ENCODE measurements at places on chromosomes 4 and X.

GRCh38 chr4:86955888-86956451 is 21.2 kb downstream of the AFF1 start:
- no peak for DNase-seq

- DNase-seq: no peak
These were observed 14.1 kb downstream of the S100G start for GRCh38 chrX:16664074-16664473.

DNA sequence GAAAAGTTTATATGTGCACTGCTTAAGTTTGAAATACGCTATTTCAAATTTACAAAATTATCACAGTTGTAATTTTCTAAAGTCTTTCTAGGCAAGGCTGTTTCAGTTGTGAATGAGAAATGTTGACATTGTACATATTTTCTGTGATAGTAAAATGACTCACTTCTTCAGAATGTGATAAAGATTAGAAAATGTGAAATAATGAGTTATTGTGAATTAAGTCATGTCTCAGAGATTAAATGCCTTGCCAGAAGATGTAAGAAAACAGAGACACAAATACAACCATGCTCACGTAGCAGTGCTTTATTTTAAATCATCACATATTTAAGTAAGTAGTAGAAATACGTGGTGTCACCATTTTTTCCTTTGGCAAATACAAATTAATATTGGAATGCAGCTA is 768 bp downstream of the CLCN4 start:
- no peak for DNase-seq

DNA sequence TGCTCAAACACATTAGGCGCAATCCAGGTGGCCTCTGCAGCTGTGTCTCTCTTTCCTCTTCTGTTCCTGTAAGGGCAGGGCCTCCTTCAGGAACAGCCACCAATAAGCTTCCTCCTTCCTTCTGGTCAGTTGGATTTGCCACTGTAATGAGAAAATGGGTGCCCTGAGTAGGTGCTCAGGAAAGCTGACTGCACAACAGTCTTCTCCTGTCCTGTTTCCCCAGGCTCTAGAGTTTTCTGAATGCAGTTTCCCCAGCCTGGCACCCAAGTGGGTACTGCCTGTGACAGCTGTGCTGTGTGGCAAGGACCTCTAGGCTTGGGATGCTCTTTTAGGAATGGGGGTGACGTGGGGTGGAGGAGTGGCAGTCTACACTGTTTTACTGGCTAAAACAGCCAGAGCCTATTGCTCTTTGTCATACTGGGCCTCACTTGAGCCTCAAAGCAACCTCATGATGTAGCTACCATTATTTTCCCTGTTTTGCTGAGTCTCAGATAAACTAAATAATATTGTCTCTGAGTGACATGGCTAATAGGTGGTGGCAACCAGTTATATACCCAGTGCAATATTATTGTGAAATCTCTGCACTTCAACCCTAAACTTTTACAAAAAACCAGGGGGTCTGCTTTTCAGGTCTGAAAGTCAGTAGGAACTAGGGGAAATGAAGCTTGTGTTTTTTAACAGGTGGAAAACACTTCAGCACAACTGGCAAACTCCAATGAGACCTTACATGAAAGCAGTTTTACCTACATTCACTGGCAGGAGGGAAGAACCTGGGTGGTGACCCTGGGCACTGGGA is 1.2 kb downstream of the CXCL2 start:
- DNase-seq: no peak

- no peak for DNase-seq
These were observed 14.0 kb upstream of the DUSP9 start for GRCh38 chrX:153633048-153633447.

Data from NCI-H1436 treated with DMSO at 0.1 percent for 48 hours (cell line).